T1000 (cell line): ENCODE measurements at places on chromosomes 6 and 20.

GRCh38 chr6:138716971-138717665 lies 56.5 kb upstream of the CCDC28A start:
- no peak for DNase-seq

DNA sequence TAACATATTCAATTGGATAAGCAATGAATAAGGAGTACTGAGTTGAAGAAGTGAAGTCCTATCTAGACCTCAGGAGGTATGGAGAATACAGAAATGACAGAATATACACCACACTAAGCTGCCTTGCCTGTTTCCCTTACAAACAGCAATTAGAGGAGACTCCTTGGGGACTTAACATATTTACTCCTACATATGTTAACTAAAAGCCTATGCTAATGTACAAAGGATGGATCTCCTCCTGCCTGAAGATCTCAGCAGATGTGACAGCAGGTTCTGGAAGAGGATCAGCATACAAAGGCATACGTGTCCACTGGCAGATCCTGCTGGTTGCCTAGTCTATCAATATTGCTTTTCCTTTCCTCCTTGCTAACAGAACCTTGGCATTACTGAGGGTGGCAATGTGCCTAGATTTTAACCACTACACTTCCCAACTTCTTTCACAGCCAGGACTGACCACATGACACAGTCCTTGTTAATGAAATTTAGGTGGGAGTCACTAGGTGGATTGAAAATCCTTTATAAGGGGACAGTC lies 29.6 kb downstream of the PRKN start:
- no peak for DNase-seq

GRCh38 chr6:79985128-79985527 lies 19.3 kb upstream of the TTK start:
- no peak for DNase-seq

GRCh38 chr6:145147981-145148749 lies 587.2 kb downstream of the EPM2A start:
- DNase-seq, result peak; percentile 78

GRCh38 chr20:2102585-2103460 lies 1.2 kb downstream of the STK35 start:
- peak; percentile 86 for DNase-seq

DNA sequence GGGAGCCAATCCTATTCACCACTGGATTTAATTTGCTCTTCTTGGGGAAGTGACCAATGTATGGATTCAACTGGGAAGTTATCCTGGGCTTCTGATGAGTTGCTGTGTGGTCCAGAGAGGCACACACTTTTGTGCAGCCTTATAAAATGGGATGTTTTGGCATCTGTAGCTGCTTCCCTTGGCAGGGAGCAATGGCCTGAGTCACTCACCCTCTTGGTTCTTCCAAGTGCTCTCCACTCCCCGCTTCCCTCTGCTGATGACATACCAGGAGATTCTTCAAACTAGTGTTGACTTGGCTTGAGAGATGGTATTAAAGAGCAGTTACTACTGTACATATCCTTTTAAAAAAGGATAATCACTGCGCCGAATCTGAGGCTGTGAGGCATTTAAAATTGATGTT lies 105.8 kb downstream of the JARID2 start:
- no peak for DNase-seq

DNA sequence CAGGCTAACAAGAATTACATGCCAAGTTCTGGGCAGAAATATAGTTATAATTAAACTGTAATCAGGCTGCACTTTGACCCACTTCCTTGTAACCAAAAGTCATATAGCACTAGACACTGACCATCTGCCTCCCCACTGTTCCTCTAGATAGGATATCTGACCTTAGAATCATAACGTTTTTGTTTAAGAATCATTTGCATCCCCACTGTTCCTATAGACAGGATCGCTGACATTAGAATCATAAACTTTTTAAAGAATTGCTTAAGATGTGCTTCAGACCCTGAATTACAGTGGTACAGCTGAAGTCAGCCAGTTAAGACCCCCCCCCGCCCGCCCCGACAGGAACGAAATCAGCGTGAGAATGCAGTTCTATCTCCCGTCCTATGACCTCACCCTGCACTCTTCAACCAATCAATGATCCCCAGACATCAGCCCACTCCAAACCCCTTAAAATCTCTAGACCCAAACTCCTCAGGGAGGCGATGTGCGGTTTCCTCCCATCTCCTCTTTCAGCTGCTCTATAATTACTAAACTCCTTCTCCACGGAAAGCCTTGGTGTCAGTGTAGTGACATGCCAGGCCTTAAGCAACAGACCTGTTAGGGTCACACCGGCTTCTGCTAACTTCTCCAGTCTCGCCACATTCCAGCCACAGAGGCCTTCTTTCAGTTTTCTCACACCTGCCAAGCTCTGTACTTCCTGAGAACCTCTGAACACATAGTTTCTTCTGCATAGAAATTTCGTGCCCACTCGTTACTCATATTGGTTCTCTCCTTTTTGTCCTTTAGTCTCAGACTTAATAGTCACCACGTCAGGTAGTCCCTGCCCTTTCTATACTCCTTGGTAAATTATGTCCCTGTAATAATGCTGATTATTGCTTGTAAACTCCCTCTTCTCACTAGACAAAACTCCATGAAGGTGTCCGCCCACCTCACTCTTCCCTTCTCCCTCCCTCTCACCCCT lies 93.5 kb downstream of the DTNBP1 start:
- DNase-seq, result no peak

DNA sequence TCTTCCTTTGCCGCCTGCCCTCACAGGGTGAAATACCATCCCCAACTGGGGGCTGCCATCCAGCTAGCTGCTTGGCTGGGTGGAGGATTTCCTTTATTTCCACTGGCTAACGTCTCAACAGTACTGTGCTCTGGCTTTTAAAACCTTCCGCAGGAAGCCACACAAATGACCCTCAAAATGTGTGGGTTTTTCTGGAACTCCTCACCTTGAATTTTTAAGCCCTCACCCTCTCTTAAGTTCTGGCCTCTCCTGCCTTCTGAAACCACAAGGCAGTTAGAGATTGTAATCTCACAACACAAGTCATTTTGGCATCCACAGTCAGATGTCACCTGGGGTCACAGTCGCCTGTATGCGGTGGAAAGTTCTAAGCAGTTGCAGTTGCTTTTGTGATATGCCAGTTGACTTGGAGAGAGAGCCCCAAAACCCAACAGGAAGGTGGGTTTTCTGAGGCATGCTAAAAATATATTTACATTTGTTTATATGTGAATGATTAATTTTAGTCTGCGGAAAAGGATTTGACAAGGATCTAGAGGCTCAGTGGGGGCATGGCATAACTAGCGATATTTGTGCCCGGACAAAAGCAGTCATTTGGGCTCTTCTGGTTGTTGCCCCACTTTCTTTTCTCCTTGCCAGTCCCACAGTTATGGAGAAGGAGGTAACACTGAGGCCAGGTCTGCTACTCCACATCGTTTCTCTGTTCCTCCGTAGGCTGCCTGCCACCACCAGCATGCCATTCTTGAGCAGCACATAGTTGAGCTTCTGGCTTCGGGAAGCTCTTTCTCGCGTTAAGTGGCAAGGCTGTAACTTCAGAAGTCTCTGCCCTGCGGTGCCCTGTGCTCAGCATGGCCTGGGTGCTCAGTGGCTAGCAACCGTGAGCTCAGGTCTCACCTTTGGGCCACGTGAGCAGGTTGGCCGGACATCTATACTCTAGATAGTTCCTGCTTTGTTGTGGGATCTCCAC lies 335.3 kb downstream of the CD83 start:
- DNase-seq, result no peak

GRCh38 chr20:51955756-51956155 lies 153.4 kb upstream of the SALL4 start:
- no peak for DNase-seq

GRCh38 chr6:167751579-167752115 lies 75.1 kb upstream of the AFDN start:
- DNase-seq, result no peak
